ENCODE measurements at places on chromosomes 12 and 14.

DNA sequence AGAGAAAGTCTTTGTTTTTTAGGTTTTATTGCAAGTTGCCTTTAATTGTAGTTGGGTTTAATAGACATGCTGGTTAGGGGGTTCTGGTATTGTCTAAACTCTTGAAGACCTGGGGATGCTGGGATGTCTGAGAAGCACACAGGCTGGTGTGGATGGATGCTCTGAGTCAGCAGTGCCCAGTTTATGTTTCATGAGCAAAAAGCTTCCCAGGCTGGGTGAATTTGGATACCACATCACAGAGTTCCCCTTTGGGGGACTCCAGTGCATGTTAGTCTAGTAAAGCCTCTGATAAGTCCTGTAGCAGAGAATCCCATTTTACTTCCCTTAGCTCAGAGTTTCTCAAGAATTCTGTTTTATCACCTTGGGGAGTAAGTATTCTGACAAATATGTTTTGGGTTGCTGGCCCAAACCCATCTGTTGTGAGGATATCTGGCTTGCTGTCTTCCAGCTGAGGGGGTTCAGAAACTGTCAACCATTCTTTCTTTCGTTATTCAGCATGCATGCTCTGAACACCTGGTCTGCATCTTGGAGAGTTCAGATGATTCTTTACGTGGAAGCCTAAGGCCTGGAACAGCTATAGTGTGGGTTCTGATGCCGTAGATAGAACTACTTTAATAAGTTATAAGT lies 509.1 kb downstream of the VRK1 start:
- DNase-seq, result no peak

DNA sequence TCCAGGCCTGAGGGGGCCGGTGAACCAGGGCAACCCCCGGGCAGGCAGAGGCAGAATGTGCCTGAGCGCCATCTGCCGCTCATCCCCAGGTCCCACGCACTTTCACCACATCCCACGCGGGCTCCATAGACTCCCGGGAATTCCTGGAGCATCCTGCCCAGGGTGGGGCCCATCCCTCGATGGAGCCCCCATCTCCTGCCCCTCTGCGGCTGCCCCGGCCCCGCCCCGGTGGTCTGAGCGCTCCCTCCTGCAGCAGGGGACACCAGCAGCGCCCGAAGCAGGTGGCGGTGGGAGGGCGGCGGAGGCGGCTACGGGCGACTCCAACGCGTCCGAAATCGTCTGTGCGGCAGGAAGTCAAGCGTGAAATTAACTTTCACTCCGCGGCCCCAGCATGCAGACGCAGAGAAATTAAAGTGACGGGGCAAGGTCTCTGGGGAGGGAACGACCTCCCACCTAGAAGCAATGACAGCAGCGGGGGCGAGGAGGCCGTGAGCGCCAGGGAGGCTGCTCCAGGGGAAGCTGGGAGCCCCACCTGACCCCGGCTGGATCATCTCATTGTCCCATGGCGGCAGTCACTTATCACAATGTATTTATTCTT lies 122.2 kb downstream of the NCOR2 start:
- no peak for DNase-seq

- DNase-seq, result no peak
Measured at GRCh38 chr14:68639000-68639757, 153.7 kb downstream of the ZFP36L1 start.

DNA sequence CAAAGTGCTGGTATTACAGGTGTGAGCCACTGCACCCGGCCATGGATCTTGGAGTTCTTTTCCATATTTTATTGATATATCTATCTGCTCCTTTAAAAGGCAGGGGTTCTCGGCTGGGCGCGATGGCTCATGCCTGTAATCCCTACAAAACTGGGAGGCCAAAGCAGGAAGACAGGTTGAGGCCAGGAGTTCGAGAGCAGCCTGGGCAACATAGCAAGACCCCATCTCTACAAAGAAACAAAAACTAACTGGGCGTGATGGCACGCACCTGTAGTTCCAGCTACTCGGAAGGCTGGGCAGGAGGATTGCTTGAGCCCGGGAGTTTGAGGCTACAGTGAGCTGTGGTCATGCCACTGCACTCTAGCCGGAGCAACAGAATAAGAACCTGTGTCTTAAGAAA lies 12.1 kb upstream of the GAPDH start:
- DNase-seq, result no peak

DNA sequence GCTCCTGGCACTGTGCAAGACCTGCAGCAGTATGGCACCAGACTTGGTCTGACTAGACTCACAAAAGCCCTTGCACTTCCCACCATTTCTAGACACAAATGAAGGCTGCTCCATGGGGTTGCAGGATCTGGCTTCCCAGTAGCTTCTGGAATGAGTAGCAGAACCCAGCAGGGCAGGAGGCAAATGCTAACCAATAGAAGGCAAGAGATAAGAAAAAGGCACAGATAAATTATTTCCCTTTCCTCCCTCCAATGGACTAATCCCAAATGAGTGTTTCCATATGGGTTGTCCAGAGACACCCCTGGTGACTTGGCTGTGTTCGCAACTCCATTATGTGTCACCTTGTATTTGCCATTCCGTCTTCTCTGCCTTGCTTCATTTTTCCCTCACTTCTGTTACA lies 49.7 kb downstream of the KIF21A start:
- no peak for DNase-seq

Measured in stimulated activated CD8-positive, alpha-beta memory T cell treated with anti-CD3 and anti-CD28 coated beads, Interleukin-15, amount 100 ng/mL, for 1 hour (primary cell).